Thoracic aorta (tissue), 2 donors: ENCODE measurements at places on chromosomes 5 and 9.

DNA sequence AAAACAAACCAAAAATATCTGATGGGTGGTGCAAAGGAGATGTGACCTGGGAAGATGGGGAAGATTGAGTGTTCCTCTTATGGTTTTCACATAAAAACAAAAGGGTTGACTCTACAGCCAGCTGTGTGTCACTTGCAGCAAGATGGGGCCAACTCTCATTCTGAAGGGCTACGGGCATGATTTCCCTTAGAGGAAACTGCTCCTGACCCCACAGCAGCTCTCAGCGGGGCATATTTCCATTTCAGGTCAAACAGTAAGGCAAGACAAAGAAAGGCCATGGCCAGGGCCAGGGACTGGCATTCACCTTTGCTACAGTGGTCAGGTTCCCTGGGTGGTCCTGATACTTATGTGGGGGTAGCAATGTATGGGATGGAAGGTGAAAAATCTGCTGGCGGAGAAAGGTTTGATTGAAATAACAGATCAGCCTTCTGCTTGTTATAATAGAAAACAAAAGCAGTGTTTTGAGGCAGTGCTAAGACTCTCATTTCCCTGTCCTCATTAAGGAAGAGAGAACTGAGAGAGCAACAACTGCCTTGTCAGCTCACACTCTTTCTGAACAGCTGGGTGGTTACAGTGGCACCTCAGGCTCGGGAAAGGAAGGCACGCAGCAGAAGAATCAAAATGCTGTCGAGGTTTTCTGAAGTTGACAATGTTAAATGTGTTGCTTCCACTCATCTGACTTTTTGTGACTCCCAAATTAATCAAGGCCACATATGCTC, 120.7 kb upstream of the PCA3 start:
- H3K27ac ChIP-seq = peak overlapping the region; percentile 21
- no peak for DNase-seq
- peaks cover 41% of the 10 kb centered on the region for H3K36me3 ChIP-seq
- H3K27me3 ChIP-seq = no peaks in the 10 kb centered on the region
- no peak overlapping the region for H3K4me3 ChIP-seq
- peaks cover 44% of the 10 kb centered on the region for H3K4me1 ChIP-seq

GRCh38 chr5:100424017-100424416, 111.2 kb upstream of the FAM174A start:
- H3K36me3 ChIP-seq = no peaks in the 10 kb centered on the region
- H3K4me3 ChIP-seq = no peak overlapping the region
- DNase-seq = no peak

DNA sequence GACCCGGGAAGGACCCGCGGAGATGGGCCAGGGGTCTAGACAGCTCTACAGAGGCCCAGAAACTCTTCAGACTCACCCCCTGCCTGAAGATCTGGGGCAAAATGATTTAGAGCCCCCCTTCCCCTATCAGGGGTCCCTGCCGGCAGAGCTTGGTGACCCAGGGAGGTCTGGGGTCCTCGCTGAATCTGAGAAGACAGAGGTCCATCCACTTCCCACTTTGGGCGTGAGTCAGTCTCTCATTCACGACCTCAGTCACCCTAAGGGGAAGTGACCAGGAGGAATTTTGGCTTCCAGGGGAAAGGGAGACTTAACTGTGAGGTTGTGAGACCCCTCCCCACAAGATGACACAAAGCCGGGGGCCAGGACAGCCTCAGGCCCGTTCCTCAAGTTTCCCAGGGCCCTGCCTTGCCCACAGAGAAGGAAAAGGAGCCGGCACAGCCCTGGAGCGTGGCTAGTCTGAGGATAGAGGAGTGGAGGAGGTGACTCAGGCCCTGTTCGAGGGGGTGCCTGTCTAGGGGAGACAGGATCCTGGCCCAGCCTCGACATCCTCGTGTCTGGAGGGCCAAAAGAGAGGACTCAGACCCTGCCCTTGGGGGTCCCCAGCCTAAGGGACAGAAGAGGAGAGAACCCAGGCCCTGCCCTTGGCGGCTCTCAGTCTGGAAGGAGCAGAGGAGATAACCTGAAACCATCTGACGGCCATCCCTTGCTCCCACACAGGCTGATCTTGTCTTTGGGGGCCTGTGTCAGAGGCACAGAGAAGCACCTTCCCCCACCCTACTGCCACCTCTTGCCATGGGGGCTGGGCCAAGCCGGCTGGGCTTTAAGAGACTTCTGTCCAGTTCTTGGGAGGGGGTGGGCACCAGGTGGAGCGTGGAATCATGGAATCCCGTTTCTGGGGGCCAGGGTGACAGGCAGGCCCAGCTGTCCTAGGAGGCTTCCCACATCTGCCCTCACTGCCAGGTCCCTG, 889 bp downstream of the PDLIM4 start:
- H3K27ac ChIP-seq = peak overlapping the region; percentile 98
- DNase-seq = no peak
- peak overlapping the region; percentile 84 for H3K4me3 ChIP-seq
- no peaks in the 10 kb centered on the region for H3K36me3 ChIP-seq
- H3K4me1 ChIP-seq = peaks cover 73% of the 10 kb centered on the region

- H3K36me3 ChIP-seq = no peaks in the 10 kb centered on the region
- no peak overlapping the region for H3K27ac ChIP-seq
- no peaks in the 10 kb centered on the region for H3K4me1 ChIP-seq
- DNase-seq = no peak
- no peak overlapping the region for H3K4me3 ChIP-seq
Measured at GRCh38 chr5:133250527-133250926, 198.7 kb downstream of the HSPA4 start.

DNA sequence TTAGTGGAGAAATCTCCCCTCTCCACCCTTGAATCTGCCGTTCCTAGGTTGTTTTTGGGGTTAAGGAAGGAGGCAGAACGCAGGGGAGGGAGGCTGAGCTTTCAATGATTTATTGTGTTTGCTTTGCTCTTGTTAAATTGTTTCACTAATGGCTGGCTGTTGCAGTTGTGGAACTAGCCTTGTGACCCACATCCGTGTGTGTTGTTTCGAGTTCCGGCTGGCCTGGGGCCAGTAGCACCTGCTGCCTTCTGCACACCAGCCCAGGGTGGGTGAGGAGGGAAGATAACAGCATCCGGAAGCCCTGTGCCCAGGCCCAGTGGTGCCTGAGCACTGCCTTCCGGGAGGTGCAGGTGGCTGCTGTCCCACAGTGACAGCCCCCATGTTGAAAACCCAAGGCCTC, 3.6 kb downstream of the ERGIC1 start:
- no peaks in the 10 kb centered on the region for H3K36me3 ChIP-seq
- no peak for DNase-seq
- H3K27ac ChIP-seq = peak overlapping the region; percentile 88
- H3K4me1 ChIP-seq = peaks cover 78% of the 10 kb centered on the region

DNA sequence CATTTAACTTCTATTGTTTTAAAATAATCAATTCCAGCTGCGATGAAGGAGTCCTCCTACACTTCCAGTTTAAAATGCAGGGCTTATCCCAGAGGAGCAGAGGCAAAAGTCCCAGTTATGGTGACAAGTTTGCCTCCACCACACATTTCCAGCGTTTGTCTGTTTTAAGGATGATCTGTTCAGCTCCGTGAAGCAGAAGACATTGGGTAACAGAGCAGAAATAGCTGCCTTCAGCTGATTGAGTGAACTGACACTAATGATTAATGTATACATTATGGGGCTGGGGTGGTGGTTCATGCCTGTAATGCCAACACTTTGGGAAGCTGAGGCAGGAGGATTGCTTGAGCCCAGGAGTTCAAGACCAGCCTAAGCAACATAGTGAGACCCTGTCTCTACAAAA, 127.6 kb downstream of the HSD17B3 start:
- peaks cover 20% of the 10 kb centered on the region for H3K4me1 ChIP-seq
- H3K4me3 ChIP-seq = no peak overlapping the region
- no peaks in the 10 kb centered on the region for H3K36me3 ChIP-seq
- no peaks in the 10 kb centered on the region for H3K27me3 ChIP-seq
- no peak overlapping the region for H3K27ac ChIP-seq

- peaks cover 4% of the 10 kb centered on the region for H3K36me3 ChIP-seq
- no peak for DNase-seq
- H3K4me1 ChIP-seq = no peaks in the 10 kb centered on the region
Measured at GRCh38 chr5:75707911-75708509, 9.2 kb downstream of the POC5 start.

DNA sequence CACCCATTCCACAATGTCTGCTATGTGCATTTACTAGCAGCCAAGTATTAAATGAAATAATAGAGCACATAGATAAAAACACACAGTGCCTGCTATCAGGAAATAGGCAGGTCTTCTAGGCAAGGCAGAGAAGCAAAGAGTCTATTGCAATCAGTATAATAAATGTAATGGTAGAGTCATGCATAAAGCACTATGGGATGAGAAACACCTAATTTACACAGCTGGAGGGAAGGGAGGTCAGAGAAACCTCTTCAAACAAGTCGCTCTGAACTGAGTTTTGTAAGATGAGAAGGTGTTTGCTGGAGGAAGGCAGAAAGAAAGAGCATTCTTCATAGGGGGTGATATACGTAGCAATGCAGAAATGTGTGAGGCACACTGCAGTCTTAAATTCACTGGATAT, 341.0 kb upstream of the DMAC1 start:
- no peak for DNase-seq
- no peaks in the 10 kb centered on the region for H3K27me3 ChIP-seq
- no peaks in the 10 kb centered on the region for H3K4me1 ChIP-seq
- H3K4me3 ChIP-seq = no peak overlapping the region
- H3K27ac ChIP-seq = no peak overlapping the region

GRCh38 chr5:6525910-6526309, 77.3 kb downstream of the UBE2QL1 start:
- no peak overlapping the region for H3K4me3 ChIP-seq
- H3K4me1 ChIP-seq = no peaks in the 10 kb centered on the region
- no peak overlapping the region for H3K27ac ChIP-seq
- DNase-seq = no peak
- H3K36me3 ChIP-seq = no peaks in the 10 kb centered on the region
- no peaks in the 10 kb centered on the region for H3K27me3 ChIP-seq

- H3K27ac ChIP-seq = no peak overlapping the region
- DNase-seq = no peak
- no peaks in the 10 kb centered on the region for H3K36me3 ChIP-seq
- H3K4me3 ChIP-seq = no peak overlapping the region
- no peaks in the 10 kb centered on the region for H3K27me3 ChIP-seq
- H3K4me1 ChIP-seq = no peaks in the 10 kb centered on the region
Measured at GRCh38 chr9:72440992-72441847, 76.2 kb upstream of the ZFAND5 start.

DNA sequence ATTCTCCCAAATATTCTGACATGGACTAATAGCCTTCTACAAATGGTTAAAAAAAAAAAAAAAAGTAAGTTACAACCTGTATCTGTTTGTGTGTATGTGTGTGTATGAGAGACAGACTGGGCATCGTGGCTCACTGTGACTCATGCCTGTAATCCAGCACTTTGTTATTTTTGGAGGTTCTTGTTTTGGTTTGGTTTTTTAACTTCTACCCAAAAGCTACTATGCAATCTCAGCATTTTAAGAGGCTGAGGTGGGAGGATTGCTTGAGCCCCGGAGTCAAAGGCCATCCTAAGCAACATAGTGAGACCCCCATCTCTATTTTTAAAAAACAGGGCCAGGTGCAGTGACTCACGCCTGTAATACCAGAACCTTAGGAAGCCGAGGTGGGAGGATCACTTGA, 17.6 kb upstream of the HAVCR1 start:
- no peak overlapping the region for H3K27ac ChIP-seq
- no peak overlapping the region for H3K4me3 ChIP-seq
- no peak for DNase-seq

- H3K27ac ChIP-seq = peak overlapping the region; percentile 97
- H3K36me3 ChIP-seq = peaks cover 8% of the 10 kb centered on the region
- no peak for DNase-seq
Measured at GRCh38 chr9:137458194-137459151, 661 bp downstream of the NSMF start.

- H3K36me3 ChIP-seq = no peaks in the 10 kb centered on the region
- H3K4me1 ChIP-seq = no peaks in the 10 kb centered on the region
- H3K4me3 ChIP-seq = no peak overlapping the region
- H3K27me3 ChIP-seq = no peaks in the 10 kb centered on the region
- no peak for DNase-seq
Measured at GRCh38 chr9:87872079-87872624, 10.5 kb upstream of the SPATA31E1 start.

- H3K4me1 ChIP-seq = no peaks in the 10 kb centered on the region
- no peak overlapping the region for H3K27ac ChIP-seq
- no peaks in the 10 kb centered on the region for H3K36me3 ChIP-seq
- no peak overlapping the region for H3K4me3 ChIP-seq
- H3K27me3 ChIP-seq = no peaks in the 10 kb centered on the region
- no peak for DNase-seq
Measured at GRCh38 chr5:94627191-94627590, 8.7 kb downstream of the SLF1 start.
